ENCODE measurements at places on chromosomes 5 and 9. TPM values are rescaled to one million over a fixed set of nuclear protein-coding genes. Genes with fewer than 3 reads are reported as not detected.
A peak's percentile ranks its signal among the peaks of the same experiment; 100 is the strongest.

- no peak for DNase-seq
Measured at GRCh38 chr5:169577951-169578350, 5.6 kb upstream of the SPDL1 start.

- no peak for DNase-seq
Measured at GRCh38 chr5:65094279-65094678, 325.5 kb downstream of the CWC27 start.

SLC4A9 gene
- not detected for total RNA-seq

MLANA gene
- not detected for total RNA-seq

TSLP gene
- 4.5 TPM for total RNA-seq

SPINK7 gene
- not detected for total RNA-seq

DNA sequence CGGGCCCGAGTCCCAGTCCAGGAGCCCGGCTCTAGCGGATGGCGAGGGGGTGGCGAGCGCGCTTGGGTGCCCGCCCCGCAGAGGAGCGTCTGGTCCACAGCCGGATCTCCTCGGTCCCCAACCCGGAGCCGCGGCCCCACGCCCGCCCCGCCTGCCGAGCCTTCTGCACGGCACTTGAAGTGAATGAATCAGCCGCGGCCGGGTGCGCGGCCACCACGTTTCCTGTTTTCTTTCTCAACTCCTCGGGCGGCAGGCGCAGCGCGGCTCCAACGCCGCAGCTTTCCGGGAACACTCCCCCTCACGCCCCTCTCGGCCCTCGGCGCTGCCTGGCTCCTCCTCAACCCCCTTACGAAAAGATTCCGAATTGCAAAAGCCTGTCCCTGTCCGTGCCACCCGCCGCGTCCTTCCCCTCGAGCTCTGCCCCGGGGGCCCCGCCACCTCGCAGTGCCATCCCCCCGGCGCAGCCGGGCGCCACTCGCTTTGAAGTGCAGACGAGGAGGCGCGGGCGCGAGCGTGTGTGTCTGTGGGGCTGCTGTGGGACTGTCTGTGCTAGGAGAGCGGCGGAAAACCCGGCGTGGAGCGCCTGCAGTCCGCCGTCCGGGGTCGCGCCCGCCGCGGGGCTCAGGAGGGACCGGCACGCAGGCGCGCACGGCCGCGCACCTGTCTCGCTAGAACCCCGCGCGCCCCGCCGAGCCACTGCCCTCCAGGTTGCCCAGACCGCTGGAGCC is 456.6 kb downstream of the RAB3C start:
- peak; percentile 94 for DNase-seq

GRCh38 chr5:60541980-60542379 is 158.0 kb downstream of the DEPDC1B start:
- DNase-seq = no peak

DNA sequence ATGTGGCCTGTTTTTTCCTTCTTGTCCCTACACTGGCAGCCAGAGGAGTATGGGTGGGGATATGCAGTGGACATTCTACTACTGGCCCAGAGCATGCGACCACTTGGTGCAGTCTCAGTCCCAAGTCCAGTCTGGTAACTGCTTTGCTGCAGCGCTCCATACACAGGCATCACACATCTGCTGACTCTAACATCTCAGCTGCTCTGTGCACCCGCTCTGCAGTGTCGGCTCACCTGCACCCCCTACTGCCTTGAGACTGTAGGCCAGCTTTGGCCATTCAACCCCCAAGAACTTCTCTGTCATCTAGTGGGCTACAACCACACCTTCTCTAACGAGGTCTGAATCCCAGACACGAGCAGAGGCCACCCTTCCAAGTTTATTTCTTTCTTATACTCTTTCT is 46.4 kb upstream of the SLCO6A1 start:
- DNase-seq = peak; percentile 31
